ENCODE measurements at places on chromosomes 5 and 9. TPM values are rescaled to one million over a fixed set of nuclear protein-coding genes. Genes with fewer than 3 reads are reported as not detected.

The PRR16 gene
- 2.4 TPM for total RNA-seq

The OSTF1 gene
- total RNA-seq = 26.5 TPM

The PCDHGA6 gene
- 1.6 TPM for total RNA-seq

The PCDHB15 gene
- total RNA-seq = not detected

The DBH gene
- total RNA-seq = not detected

The PPP3R2 gene
- total RNA-seq = not detected

The RUSC2 gene
- total RNA-seq = 13.3 TPM

The SH3GL2 gene
- total RNA-seq = 2.9 TPM

The FAM169A gene
- total RNA-seq = 11.2 TPM

The SHOC1 gene
- total RNA-seq = not detected

The SPAG8 gene
- not detected for total RNA-seq

The PHF24 gene
- total RNA-seq = not detected

The ABCA2 gene
- total RNA-seq = 25.9 TPM

The LRRC14B gene
- not detected for total RNA-seq

The DMRT2 gene
- not detected for total RNA-seq

The TMEM38B gene
- total RNA-seq = 16.0 TPM

The CCDC180 gene
- total RNA-seq = 0.69 TPM

The IRX1 gene
- not detected for total RNA-seq

The TMCO6 gene
- total RNA-seq = 16.5 TPM

The FOXD1 gene
- total RNA-seq = 10.3 TPM

The PCDH12 gene
- total RNA-seq = 0.15 TPM

The COX7C gene
- 568 TPM for total RNA-seq

The FOXD4L6 gene
- not detected for total RNA-seq

The SLC6A19 gene
- not detected for total RNA-seq

The TAF11L13 gene
- not detected for total RNA-seq

The SLC1A3 gene
- 24.7 TPM for total RNA-seq

The OR2Y1 gene
- not detected for total RNA-seq

The ECM2 gene
- not detected for total RNA-seq

The MYMK gene
- total RNA-seq = not detected

The SEMA6A gene
- total RNA-seq = not detected

The C9orf153 gene
- 1.9 TPM for total RNA-seq

The GRXCR2 gene
- total RNA-seq = not detected

The PCDHB9 gene
- 0.73 TPM for total RNA-seq

The ANXA2R gene
- total RNA-seq = 4.8 TPM

The RNF183 gene
- not detected for total RNA-seq

The BSPRY gene
- 22.6 TPM for total RNA-seq

The ADAMTS2 gene
- not detected for total RNA-seq

The CDH12 gene
- 0.44 TPM for total RNA-seq

The SPOCK1 gene
- 8.2 TPM for total RNA-seq

The DNM1 gene
- 24.1 TPM for total RNA-seq

The PDCD1LG2 gene
- 0.46 TPM for total RNA-seq

The BARHL1 gene
- not detected for total RNA-seq

The MACROH2A1 gene
- total RNA-seq = 455 TPM

The G3BP1 gene
- 133 TPM for total RNA-seq

The SLC46A2 gene
- total RNA-seq = not detected

The CARD9 gene
- total RNA-seq = 0.52 TPM

The C9orf152 gene
- total RNA-seq = 1.4 TPM

The DMRT3 gene
- total RNA-seq = not detected

The QRFP gene
- total RNA-seq = not detected

Data from PC-3 (cell line).